ENCODE measurements at places on chromosomes 12 and 14. TPM values are rescaled to one million over a fixed set of nuclear protein-coding genes. Genes with fewer than 3 reads are reported as not detected.

Gene BDKRB2
- 0.15 TPM for total RNA-seq

- DNase-seq: no peak
- peaks cover 9% of the 10 kb centered on the region for H3K36me3 ChIP-seq
- peaks cover 6% of the 10 kb centered on the region for H3K27me3 ChIP-seq
- no peak overlapping the region for H3K27ac ChIP-seq
- H3K4me3 ChIP-seq: no peak overlapping the region
These were observed 3.4 kb downstream of the GPX2 start for GRCh38 chr14:64938972-64939816.

Gene MYBPC1
- not detected for total RNA-seq

DNA sequence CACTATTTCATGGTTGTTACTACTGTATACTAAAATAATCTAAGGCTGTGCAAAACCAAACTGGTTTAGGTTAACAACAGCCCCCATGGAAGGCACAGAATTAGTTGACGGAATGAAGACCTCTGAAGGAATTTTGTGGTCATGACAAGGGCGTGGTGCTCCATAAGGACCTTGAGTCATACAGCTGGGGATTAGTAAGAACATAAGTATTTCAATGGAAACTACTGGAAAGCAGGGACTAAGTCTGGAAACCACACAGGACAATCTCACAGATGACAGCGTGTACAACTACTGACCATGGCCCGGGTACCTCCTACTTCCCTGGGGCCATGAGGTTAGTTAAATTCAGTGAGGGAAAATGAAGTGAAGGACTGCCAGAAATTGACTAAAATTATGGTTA is 98.5 kb upstream of the PLEKHA5 start:
- H3K4me1 ChIP-seq: no peaks in the 10 kb centered on the region
- H3K27me3 ChIP-seq: peaks cover 4% of the 10 kb centered on the region
- no peak for DNase-seq
- H3K36me3 ChIP-seq: peaks cover 10% of the 10 kb centered on the region
- no peak overlapping the region for H3K4me3 ChIP-seq

- H3K27ac ChIP-seq: no peak overlapping the region
- H3K27me3 ChIP-seq: peaks cover 27% of the 10 kb centered on the region
- peaks cover 46% of the 10 kb centered on the region for H3K4me1 ChIP-seq
- DNase-seq: no peak
- peaks cover 8% of the 10 kb centered on the region for H3K36me3 ChIP-seq
- no peak overlapping the region for H3K4me3 ChIP-seq
These were observed 27.0 kb downstream of the CCDC85C start for GRCh38 chr14:99576761-99577705.

Gene RNF34
- 46.5 TPM for total RNA-seq

- DNase-seq: no peak
- no peak overlapping the region for H3K27ac ChIP-seq
- peaks cover 11% of the 10 kb centered on the region for H3K4me1 ChIP-seq
- H3K27me3 ChIP-seq: no peaks in the 10 kb centered on the region
These were observed 558.3 kb downstream of the GALC start for GRCh38 chr14:87434680-87435079.

GRCh38 chr14:99191395-99192027 is 80.5 kb downstream of the BCL11B start:
- H3K36me3 ChIP-seq: no peaks in the 10 kb centered on the region
- peaks cover 28% of the 10 kb centered on the region for H3K4me1 ChIP-seq
- H3K27ac ChIP-seq: no peak overlapping the region
- no peak overlapping the region for H3K4me3 ChIP-seq
- no peak for DNase-seq
- no peaks in the 10 kb centered on the region for H3K27me3 ChIP-seq

Gene RNASE7
- total RNA-seq: not detected

DNA sequence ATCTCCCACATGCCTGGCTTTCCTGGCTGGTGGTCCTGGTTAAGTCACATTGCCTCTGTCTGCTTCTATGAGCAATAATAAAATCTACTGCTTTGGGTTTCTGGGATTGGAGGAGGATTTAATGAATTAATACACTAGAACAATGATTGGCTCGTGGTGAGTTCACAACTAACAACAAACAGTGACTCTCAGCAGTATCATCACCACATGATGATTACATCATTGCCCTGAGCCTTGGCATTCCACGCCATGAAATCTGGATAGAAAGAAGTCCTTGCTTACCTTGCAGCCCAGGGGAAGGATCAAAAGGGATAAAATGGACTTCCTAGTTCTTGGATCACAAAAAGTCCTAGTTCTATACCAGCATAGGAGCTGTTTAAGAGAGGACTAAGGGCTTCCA is 1069.0 kb downstream of the VRK1 start:
- H3K27me3 ChIP-seq: no peaks in the 10 kb centered on the region
- H3K27ac ChIP-seq: no peak overlapping the region
- H3K4me1 ChIP-seq: no peaks in the 10 kb centered on the region
- no peak for DNase-seq
- no peaks in the 10 kb centered on the region for H3K36me3 ChIP-seq

- no peak overlapping the region for H3K4me3 ChIP-seq
- no peak for DNase-seq
- H3K27me3 ChIP-seq: peaks cover 13% of the 10 kb centered on the region
- peaks cover 7% of the 10 kb centered on the region for H3K36me3 ChIP-seq
- no peaks in the 10 kb centered on the region for H3K4me1 ChIP-seq
- no peak overlapping the region for H3K27ac ChIP-seq
These were observed 373.4 kb downstream of the TMEM121 start for GRCh38 chr14:105899657-105900397.

- peak; percentile 73 for DNase-seq
- no peaks in the 10 kb centered on the region for H3K36me3 ChIP-seq
- no peak within 1 kb of the TSS for H3K27ac ChIP-seq
- peaks cover 3% of the 10 kb centered on the region for H3K4me1 ChIP-seq
These were observed at the start of gene MUCL1 for GRCh38 chr12:54853933-54854538. Gene MUCL1 (plus strand): TSS chr12:54854516. CDS start chr12:54854583, 67 bp downstream.

DNA sequence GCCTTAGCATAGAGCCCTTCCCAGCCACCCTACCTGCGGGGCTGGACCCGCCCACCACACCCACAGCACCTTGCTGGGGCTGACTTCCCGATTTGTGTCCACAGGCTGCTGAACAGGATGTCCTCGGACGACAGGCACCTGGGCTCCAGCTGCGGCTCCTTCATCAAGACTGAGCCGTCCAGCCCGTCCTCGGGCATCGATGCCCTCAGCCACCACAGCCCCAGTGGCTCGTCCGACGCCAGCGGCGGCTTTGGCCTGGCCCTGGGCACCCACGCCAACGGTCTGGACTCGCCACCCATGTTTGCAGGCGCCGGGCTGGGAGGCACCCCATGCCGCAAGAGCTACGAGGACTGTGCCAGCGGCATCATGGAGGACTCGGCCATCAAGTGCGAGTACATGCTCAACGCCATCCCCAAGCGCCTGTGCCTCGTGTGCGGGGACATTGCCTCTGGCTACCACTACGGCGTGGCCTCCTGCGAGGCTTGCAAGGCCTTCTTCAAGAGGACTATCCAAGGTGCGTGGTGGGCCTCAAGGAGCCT is 63.4 kb downstream of the ESRRB start:
- no peak for DNase-seq
- no peaks in the 10 kb centered on the region for H3K27me3 ChIP-seq
- no peaks in the 10 kb centered on the region for H3K36me3 ChIP-seq

GRCh38 chr14:68688872-68689371 is 103.9 kb downstream of the ZFP36L1 start:
- H3K27me3 ChIP-seq: peaks cover 5% of the 10 kb centered on the region
- H3K4me1 ChIP-seq: peaks cover 45% of the 10 kb centered on the region
- no peak overlapping the region for H3K4me3 ChIP-seq
- no peak for DNase-seq
- H3K36me3 ChIP-seq: peaks cover 4% of the 10 kb centered on the region

GRCh38 chr14:78173346-78174035 is 3.3 kb downstream of the NRXN3 start:
- peaks cover 1% of the 10 kb centered on the region for H3K27me3 ChIP-seq
- no peaks in the 10 kb centered on the region for H3K36me3 ChIP-seq
- DNase-seq: no peak
